BE2C (cell line): ENCODE measurements at places on chromosomes 5 and 9.

DNA sequence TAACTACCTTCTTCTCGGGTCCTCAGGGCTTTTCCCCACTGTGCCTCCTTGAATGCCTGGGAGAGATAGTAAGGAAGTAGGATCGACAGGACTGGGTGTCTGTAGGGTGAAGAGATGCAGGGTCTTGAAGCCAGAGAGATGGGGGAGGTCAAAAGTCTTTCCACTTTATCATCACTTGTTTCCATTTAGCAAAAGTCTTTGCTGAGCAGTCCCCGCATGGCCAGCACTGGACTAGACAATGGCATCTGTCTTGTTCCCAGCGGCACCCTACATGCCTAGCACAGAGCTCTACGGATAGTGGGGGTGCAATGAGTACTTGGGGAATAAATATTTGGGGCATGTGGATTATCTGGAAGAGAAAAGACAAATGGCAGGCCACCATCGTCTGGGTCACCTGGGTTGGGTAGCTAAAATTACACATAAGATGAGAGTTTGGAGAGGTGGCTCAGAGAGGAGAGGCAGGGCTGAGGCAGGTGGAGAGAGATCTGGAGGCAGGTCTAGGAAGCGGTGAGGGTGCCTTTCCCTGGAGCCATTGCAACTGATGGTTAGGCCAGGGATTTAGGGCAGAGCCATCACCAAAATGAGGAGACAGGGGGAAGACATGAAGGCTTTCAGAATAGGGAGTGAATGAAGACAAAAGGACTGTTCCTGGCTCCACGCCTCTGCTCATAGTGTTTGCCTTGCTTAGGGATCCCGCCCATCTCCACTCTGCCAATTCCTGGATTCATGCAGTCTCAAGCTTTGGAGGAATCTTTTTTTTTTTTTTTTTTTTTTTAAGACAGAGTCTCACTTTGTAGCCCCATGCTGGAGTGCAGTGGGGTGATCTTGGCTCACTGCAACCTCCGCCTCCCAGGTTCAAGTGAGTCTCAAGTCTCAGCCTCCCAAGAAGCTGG is 250.8 kb upstream of the KLF4 start:
- DNase-seq, result no peak

- DNase-seq, result no peak
These were observed 13.5 kb upstream of the RALGDS start for GRCh38 chr9:133134388-133135145.

GRCh38 chr5:178237431-178238312 is 5.1 kb upstream of the PHYKPL start:
- no peak for DNase-seq

- DNase-seq, result no peak
These were observed 14.2 kb upstream of the KIF27 start for GRCh38 chr9:83935276-83935935.

- DNase-seq, result no peak
These were observed 40.2 kb downstream of the ACO1 start for GRCh38 chr9:32424616-32425015.

GRCh38 chr9:38423973-38424843 is at the start of gene IGFBPL1:
Gene IGFBPL1, minus strand, starts transcription at chr9:38424454. Its CDS starts 30 bp downstream, at chr9:38424424.
- peak; percentile 77 for DNase-seq

- DNase-seq, result no peak
These were observed 187.3 kb downstream of the FBN2 start for GRCh38 chr5:128350705-128351104.

GRCh38 chr5:25029004-25029403 is 384.2 kb upstream of the CDH10 start:
- DNase-seq, result peak; percentile 79

- no peak for DNase-seq
These were observed 259.3 kb upstream of the SLC30A5 start for GRCh38 chr5:68834491-68834981.
